ENCODE measurements at places on chromosomes 6 and 20.

- no peak for DNase-seq
Observed at GRCh38 chr6:142907544-142907943, 37.4 kb downstream of the HIVEP2 start.

DNA sequence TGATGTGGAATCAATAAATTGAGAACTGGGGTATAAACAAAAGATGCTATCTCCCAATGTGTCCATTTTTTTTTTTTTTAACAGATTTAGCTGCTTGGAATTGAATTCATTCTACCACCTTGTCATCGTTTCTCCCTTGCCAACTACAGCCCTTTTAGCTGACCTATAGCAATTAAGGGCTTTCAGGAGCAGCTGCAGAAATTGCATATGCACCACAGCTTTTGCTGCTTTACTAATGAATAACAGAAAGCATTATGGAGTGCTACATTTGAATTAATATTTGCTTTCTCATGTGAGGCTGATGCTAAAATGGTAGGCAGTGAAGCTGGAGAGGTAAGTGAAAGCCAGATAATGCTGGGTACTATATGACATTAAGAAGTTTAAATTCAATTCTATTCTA, 5.7 kb downstream of the SESN1 start:
- DNase-seq: no peak

DNA sequence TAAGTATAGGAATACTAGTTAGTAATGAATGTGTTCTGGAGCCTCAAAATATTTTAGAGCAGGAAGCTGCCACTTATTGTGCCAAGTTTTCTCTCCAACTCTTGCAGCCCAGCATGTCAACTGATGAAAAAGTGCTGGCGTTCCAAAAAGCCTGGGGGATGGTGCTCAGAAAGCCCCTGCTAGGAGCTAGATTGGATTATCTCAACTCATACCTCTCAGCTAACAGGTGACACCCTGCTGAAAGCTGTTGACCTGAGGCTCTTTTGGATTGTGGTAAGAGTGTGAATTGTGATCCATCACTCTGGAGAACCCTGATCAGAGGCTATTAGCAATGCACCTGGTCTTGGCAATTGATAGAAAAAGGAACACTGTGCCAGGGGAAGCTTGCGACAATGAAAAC, 580.4 kb downstream of the EYS start:
- DNase-seq: no peak

GRCh38 chr6:93252930-93253329, 166.4 kb downstream of the EPHA7 start:
- DNase-seq: no peak

DNA sequence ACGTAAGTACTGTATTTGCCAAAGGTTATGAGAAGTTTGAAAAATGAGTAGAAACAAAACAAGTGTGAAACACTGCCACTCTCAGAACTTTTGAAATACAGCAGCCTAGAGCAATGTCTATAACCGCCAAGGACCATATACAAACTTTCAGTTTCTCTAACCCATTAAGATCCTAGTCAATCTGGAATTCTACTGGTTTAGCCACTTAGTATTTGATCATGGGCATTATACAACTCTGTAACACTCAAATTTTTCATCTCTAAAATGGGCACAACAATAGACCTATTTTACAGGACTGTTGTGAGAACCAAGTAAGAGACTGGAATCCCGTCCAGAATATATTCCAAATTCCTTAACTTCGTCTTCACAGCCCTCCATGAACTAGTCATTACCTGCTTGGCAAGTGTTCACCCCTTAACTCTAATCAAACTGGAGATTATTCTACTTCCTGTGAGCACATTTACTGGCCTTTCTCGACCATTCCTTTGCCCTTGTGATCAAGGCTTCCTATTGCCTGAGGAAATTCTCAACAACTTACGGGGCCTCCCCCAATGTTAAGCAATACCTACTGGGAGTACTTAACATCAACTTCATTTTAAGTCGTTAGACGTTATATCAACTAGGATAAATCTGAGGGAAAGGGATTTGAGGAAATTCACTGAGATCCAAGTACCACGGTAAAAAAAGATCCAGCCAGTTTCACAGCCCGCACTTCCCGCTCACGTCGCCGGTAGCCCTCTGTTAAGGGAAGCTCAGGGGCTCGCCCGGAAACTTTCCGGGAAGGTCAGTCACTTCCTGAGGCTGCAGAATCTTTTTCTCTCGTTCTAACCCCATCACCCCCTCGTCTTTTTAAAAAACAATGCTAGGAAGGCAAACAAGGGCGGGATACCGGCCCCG, 1.1 kb downstream of the EIF2S2 start:
- DNase-seq: no peak

DNA sequence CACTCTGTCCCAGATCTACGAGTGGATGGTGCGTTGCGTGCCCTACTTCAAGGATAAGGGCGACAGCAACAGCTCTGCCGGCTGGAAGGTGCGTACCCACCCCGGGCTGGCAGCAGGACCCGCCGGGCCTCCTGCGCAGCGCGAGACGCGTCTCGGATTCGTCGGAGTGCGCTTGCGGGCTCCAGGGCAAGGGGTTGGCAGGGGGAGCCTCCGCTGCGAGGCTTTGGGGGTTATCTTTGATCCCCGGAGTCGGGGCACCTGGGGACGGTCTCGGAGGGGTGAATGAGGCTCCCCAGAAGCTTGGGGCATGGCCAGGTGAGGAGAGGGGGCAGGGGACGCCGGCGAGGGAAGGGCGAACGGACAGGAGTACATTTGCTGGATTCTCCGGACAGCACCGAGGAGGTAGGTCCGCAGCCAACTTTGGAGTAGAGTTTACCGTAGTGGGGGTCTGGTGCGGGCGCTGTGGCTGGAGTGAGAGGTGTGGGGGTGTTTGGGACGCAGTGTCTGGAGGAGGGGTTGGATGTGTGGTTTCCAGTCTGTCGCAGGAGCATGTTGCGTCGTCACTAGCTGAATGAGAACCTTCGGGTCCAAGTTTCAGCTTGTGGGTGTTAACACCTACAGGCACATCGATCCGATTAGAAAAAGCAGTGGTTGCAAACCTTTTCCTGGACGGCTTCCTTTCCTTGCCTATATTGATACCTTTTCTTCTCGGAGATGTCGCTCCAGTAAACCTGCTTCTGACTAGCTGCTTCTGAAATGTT, 1.2 kb downstream of the FOXO3 start:
- no peak for DNase-seq

- no peak for DNase-seq
Observed at GRCh38 chr6:1111361-1111760, 200.5 kb upstream of the FOXQ1 start.

Data from stimulated activated CD4-positive, alpha-beta T cell treated with anti-CD3 and anti-CD28 coated beads, TNF-alpha, amount 100 ng/mL, for 1 hour (primary cell).